ENCODE measurements at places on chromosomes 1 and 21.

- DNase-seq: no peak
These were observed 28.6 kb downstream of the GFI1 start for GRCh38 chr1:92458146-92458545.

GRCh38 chr21:45463871-45464270 is 58.9 kb downstream of the COL18A1 start:
- DNase-seq: no peak

- DNase-seq: no peak
These were observed 95.7 kb upstream of the VANGL1 start for GRCh38 chr1:115545791-115546733.

DNA sequence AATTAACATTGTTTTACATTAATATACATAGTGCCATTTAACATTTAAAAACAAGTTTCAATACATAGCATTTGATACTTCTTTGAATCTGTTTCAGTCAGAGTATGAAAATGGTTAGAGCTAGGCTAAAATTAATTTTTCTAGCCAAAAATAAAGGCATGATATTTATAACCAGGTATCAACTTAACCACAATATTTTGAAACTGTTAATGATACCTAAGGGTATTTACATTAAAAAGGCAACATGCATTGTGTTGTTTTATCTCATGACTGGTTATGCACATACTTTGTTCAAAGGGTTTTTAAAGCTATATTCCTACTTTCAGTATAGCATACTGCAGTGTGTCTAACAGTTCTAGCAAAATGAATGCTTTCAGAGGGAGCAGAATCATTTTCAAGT is 130.0 kb downstream of the HS2ST1 start:
- DNase-seq: no peak

GRCh38 chr21:44837537-44837936 is 19.7 kb upstream of the SUMO3 start:
- no peak for DNase-seq

- no peak for DNase-seq
These were observed 2.4 kb upstream of the PTPRC start for GRCh38 chr1:198636391-198636790.

- DNase-seq: no peak
These were observed 16.4 kb upstream of the OSBPL9 start for GRCh38 chr1:51600529-51600928.

DNA sequence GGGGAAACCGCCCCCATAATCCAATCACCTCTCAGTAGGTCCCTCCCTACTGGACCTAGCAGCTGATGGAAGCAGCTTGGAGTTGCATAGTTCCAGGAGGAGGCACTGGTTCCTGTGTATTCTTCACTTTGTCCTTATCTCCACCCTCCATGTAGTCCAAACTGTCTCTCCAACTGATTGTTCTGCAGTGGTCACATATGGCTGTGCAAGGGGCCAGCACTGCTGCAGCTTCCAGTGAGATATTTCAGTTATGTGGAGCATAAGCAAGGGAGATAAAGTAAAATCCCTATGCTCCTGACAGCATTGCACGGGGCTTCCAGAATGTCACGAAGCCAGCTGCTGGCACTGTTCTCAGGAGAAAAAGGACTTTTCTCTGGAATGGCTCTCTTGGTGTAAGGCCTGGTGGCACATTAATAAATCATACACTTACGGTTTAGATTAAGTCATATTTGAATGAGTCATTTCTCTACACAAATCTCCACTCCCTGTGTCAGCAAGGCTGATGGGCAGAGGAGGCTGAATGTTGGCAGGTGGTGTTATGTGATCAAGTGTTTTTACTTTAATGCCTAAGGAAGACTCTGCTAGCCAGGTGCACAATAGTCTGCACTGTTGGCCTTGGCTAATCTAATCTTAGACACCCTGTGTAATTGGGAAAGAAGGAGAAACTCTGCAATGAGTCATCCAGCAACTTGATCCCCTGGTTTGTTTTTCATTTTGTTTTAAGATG is 93.4 kb downstream of the KCNK1 start:
- DNase-seq: no peak

- no peak for DNase-seq
These were observed 38.6 kb upstream of the GADD45A start for GRCh38 chr1:67646145-67647035.

DNA sequence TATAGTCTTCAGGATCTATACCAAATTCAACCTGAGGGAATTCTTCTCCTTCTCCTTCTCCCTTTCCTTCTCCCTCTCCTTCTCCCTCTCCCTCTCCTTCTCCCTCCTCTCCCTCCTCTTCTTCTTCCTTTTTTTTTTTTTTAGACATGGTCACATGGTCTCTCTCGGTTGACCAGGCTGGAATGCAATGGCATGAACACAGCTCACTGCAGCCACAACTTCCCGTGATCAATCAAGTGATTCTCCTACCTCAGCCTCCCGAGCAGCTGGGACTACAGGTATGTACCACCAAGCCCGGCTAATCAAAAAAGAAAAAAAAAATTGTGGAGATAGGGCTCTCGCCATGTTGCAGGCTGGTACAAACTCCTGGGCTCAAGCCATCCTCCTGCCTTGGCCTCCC is 51.5 kb downstream of the DNAI4 start:
- no peak for DNase-seq
